NAMALWA (cell line): ENCODE measurements at places on chromosomes 4 and X.

DNA sequence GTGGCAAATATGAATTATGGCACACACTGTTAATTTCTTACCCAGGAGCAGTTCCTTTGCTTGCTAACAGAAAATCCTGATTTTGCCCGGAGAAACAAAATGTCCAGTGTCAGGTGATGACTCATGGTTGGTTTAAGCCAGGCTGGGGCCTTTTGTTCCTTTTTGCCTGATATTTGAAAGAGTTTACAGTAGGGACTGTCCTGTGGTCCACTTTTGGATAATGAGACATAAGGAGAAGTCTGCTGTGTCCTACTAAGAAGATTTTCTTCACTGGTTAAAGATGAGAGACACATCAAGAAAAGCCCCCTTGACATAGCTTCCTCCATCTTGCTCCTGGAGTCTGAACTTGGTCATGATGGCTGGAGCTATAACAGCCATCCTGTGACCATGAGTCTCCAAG is 12.1 kb upstream of the DRD5 start:
- DNase-seq: no peak

- DNase-seq: no peak
Observed at GRCh38 chr4:180950377-180950776, 1292.8 kb upstream of the TENM3 start.

DNA sequence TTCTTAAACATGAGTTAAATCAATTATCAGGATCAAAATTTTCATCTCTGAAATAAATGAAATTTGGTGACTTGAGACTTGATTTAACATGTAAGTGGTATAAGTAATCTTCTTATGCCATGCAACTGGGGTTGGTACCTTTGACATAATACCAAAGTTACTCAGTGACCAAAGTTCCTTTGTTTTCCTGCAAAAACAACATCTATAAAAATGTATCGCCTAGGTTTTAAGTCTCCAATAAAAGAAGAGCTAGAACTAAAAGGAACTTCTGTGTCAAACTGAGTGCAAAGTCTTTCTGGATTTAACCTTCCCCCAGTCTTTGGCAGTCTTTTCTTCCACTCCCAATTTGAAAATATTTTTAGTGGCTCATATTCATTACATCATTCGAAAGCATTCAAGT is 27.6 kb downstream of the NAF1 start:
- no peak for DNase-seq

DNA sequence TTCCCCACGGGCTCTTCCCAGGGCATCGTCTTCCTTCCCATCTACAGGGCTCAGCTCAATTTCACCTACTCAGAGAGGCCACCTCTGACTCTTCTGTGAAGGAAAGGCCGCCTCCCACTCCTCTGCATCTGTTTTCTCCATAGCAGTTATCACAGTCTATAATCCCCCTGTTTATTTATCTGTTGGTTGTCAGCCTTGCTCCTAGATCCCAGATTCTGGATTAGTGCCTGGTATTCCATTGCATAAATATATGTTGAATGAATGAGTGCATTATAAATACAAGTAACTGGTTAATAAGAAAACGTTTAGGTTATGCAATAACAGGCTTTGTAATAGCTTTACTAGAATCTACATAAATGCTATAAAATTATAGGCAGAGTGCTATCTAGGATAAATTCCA is 52.9 kb downstream of the NSG1 start:
- DNase-seq: no peak

DNA sequence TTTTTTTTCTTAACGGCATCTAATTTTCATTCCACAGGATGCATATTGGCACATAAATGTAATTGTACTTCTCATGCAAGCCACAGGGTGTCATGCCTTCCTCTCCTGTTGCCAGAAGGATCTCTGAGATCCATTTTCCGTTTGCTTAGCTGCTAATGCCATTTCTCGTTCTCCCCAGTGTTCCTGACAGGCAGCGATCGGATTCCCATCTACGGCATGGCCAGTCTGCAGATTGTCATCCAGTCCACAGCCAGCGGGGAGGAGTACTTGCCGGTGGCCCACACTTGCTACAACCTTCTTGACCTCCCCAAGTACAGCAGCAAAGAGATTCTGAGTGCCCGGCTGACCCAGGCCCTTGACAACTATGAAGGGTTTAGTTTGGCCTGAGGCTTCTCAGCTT is 8.9 kb upstream of the NAP1L5 start:
- peak; percentile 7 for DNase-seq

DNA sequence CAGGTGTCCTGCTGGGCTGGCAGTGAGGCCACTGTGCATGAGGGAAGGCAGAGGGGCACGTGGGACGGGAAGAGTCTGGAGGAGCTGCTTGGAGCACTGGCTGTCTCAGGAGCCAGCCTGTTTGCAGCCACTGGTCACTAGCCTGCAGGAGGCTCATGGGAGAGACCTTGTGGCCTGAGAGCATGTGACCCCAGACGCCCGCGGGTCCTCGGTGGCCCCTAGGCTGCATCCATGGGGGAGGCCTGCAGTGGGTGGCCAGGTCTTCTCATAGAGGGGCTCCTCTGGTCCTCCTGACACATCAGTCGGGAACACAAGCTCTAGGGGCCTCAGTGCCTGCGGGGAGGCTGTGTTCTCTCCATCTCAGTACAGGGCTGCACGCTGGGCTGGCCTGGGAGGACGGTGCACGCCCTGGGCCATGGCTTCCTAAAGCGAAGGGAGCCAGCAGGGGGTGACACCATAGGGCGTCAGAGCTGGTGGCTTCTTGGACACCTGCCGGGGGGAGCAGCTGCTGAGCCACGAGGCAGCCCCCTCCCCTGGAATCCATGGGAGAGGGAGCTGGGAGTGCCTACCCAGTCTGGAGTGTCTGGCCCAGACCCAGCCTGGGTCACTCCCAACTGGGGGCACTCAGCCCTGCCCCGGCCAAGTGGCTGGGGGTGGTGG is 12.3 kb downstream of the NAT8L start:
- DNase-seq: no peak

DNA sequence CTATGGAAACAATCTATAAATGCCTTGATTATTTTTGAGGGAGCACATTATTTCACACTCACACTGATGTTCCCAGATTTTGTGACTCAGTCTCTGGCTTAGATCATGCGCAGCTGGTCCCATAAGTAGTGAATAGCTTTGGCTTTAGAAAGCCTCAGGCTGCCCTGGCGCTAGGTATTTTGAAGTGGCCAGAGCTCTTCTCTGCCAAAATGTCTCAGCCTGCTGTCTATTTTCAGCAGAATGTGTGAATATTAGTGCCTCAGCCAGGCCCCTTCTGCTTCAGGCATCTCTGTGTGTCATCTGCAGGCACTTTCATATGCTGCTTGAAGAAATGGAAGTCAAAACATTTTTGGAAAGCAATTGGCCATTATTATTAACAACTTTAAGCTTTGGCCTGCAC is 931.0 kb upstream of the INTU start:
- DNase-seq: no peak

GRCh38 chr4:34046580-34046979 is 2197.7 kb downstream of the ARAP2 start:
- no peak for DNase-seq

- DNase-seq: peak; percentile 83
Observed at GRCh38 chr4:73589261-73589847, 30.9 kb downstream of the RASSF6 start.

DNA sequence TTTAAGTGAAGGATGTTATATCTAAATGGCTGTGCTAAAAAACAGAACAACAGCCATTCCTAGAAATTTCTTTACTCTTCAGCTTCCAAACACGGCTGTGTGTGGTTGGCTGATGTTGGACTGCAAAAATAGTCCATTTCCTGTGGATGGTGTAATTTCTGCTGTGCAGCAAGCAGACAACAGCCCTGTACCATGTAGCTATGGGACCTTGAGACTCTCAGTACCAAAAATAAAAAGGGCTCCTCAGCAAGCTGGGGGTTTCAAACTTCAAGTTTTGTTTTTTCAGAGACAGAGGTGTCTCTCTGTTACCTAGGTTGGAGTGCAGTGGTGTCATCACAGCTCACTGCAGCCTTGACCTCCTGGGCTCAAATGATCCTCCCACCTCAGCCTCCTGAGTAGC is 18.1 kb downstream of the CD40LG start:
- no peak for DNase-seq

- no peak for DNase-seq
Observed at GRCh38 chrX:67673741-67674274, 130.0 kb downstream of the AR start.

- no peak for DNase-seq
Observed at GRCh38 chrX:129574214-129574613, 34.2 kb downstream of the OCRL start.
